Dermis blood vessel endothelial cell (primary cell): ENCODE measurements at places on chromosomes 16 and 17.

DNA sequence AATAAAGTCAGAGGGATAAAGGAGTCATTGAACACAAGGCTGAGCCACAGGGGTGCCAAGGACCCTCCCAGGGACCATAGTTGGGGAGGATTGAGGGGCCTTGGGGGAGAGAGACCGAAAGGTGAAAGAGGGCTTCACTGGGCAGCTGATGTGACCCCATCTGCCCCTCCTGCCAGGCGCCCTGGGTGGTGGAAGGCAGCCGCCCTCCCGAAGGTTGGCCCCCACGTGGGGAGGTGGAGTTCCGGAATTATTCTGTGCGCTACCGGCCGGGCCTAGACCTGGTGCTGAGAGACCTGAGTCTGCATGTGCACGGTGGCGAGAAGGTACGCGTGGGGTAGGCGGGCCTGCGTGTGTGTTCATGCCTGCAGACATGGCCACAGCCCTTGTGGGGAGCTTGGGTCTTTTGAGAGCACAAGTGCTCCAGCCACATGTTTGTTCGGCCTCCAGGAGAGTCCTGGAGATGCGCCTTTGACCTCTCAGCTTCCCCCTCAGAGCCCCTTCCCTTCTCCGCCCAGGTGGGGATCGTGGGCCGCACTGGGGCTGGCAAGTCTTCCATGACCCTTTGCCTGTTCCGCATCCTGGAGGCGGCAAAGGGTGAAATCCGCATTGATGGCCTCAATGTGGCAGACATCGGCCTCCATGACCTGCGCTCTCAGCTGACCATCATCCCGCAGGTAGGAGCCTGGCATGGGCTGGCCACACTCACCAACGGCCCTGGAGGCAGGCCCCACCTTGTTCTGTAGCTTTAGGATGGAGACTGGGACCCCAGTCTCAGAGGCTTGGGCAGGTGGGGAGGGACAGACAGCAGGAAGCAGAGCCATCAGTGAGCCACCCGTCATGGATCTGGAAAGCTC is 24.1 kb downstream of the ANKRD40 start:
- DNase-seq = no peak

DNA sequence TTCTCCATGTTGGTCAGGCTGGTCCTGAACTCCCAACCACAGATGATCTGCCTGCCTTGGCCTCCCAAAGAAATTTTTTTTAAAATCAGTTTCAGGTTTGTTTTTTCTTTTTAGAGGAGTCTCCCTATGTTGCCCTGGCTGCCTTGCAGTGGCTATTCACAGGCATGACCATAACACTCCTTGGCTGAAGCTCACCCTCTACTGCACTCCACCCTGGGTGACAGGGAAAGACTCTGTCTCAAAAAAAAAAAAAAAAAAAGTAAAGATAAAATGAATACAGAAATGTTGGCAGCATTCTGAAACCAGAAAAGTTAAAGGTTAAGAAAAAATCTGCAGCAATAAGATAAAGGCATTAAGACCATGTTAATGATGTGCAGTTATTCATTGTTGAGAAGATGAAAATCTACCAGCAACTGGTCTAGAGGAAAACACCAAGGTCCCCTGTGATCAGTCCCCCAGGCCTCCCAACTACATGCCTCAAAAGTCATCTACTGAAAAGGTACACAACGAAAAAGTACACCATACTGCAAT is 15.1 kb downstream of the YWHAE start:
- no peak for DNase-seq

DNA sequence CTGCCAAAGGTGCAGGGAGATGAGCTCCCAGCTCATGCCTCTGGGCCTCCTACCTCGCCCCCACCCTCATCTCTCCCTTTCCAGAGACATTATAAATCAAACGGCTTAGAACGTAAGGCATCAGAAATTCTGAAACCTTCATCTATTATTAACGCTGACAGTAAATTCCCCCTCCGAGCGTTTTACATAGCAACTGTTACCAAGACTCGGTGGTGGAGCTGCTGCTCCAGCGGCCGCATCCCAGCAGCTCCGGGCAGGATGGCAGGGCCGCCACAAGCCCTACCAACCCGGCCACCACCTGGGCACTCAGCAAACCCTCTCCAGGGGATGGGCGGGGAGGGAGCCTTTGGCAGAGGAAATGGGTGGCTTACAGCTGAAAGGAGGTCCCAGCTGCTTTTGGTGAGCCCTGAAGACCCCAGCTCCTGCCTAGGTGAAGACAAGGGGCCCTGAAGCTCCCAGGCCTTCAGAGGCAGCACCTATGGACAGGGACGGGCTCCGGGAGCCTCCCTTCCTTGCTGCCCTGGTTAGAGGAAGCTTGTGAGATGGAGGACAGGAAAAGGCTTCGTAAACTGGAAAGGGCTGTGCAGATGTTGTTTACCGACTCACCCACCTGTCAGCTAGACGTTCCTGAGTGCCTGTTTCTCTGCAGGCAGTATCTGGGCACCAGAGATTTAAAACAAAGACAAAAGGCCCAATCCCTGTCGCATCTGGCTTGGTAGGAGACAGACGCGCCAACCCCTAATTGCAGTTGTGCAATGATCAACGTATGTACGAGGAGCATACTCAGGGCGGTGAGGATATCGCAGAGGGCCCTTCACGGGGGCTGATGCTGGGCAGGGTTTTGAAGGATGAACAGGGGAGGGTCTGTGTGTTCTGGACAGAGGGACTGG is 76.9 kb downstream of the RAI1 start:
- DNase-seq = no peak

DNA sequence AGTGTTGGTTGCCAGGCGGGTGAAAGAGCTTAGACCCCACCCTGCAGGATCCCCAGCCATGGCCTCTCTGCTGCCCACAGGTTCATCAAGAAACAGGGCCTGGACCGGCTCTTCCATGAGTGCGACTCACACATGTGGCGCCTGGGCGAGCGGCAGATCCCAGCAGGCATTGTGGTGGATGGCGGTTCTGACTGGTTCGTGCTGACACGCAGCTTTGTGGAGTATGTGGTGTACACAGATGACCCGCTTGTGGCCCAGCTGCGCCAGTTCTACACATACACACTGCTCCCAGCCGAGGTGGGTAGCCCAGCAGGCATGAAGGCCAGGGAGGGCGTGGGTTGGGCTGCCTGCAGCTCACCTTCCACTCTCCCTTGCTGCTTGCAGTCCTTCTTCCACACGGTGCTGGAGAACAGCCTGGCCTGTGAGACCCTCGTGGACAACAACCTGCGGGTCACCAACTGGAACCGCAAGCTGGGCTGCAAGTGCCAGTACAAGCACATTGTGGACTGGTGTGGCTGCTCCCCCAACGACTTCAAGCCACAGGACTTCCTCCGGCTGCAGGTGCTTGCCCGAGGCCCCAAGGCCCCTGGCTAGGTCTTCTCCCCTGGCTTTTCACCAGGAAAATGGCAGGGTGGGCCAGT is 9.9 kb downstream of the XYLT2 start:
- no peak for DNase-seq

GRCh38 chr16:76081967-76082366 is 195.2 kb upstream of the CNTNAP4 start:
- no peak for DNase-seq

DNA sequence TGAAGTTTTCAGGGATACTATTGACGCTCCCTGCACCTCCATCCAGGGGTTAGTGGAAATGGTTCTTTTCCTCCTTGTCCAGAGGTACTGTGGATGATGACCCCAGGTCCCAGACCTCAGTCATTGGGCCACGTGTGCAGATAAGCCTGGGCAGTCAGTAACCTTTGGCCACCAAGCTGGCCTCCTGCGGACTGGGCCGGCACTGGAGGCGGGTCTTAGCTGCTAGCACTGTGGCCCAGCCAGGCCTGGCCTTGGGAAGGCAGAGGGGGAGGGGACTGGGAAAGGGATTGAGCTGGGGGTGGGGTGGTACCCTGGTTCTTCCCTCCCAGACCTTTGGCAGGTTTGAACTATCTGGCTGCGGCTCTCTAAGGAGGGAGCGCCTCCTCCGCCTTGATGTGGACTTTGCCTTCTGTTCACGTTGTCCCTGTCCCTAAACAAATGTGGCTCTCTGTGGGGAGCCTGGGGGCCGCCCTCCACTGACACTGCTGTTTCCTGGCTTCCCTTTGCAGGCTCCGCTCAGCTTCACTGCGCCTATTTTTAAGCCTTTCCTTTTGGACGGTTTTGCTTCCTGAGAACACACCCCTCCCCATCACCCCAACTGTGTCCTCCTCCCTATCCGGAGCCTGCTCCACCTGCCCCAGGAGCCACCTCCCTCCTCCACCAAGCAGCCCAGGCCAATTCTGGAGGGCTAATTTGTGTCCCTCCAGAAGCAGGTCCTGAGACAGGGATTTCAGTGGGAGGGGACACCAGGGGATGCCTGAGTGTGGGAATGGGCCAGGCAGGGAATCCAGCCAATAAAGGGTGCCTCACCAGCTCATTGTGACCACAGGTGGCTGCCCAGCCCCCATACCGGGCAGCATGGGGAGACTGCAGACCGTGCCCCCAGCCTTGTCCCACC is 251.9 kb downstream of the SEC14L1 start:
- DNase-seq = no peak

GRCh38 chr16:1308036-1308976 is 1.1 kb upstream of the UBE2I start:
- DNase-seq = no peak

- no peak for DNase-seq
Observed at GRCh38 chr16:72429671-72430081, 257.7 kb upstream of the PMFBP1 start.

DNA sequence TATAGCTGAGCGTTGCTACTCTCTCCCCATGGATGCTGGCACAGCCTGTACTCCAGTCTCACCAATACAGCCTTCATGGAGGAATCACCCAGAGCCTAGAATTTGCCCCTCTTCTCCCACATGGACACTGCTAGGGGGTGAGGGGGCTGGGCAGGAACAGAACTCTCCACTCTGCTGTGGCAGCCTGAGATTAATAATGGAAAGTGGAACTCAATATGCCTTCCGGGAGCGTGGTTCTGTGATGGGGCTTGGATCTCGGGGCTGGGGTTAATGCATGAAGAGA is 1.2 kb downstream of the SLC9A5 start:
- no peak for DNase-seq
